ENCODE measurements at places on chromosomes 11 and 22.

GRCh38 chr11:122923302-122923701 lies 40.7 kb downstream of the JHY start:
- no peak for DNase-seq

DNA sequence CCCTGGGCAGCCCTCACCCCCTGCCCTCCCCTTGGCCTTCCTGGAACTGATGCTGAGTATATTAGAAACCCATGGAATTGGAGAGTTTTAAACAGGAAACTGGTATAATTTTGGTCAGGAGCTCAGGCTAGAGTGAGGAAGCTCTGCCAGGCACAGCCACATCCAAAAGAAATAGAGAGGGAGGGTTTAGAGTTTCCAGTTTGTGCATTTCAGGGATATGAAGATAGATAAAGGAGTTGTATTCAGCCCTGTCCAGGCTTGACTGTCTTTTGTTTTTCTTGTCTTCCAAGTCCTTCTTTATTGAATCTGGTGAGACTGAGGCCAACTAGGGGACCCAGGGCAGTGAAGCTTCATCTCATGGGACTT lies 71.8 kb downstream of the TSPAN18 start:
- no peak for DNase-seq

GRCh38 chr11:133064152-133064877 lies 468.0 kb downstream of the OPCML start:
- DNase-seq: peak; percentile 86

DNA sequence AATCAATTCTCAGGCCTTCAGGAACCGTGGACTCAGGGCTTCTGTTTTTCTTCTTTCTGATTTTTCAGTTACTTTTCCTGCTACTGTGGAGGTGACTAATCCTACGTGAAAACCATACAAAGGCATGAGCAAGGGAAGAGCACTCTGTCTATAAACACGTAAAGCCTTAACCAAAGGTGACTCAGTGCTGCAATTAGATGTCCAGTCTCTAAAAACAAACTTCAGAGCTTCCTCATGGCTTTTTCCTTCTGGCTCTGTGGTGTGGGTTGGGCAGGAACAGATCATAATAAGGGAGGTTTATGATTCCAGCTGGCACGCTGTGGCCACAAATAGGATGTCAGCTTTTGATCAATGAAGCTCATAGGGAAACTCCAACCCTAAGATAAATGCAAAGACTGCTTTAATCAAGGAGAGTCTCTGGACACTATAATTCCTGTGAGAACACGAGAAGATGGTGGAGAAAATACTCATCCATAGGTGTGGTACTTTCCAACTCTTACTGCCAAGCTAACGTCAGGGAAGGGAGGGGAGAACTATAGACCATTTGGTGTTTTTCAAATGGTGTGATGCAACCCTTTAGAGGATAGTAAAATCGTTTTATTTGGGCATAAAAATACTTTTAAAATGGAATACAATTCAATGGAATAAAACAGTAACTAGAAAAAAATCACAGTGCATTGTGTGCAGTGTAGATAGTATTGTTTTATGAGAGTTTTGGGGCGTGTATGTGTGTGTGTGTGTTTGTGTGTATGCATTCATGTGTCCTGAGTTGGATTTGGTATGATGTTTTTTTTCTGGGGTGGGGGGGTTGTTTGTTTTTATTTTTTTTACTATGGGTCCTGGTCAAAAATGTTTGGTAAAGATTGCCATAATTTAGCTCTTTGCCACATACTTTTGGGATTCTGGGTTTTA lies at the start of gene NXPE2:
Gene NXPE2 (plus strand): TSS at position 403 of the 912 bp plus-strand sequence. CDS start 49 bp downstream, at position 452.
- peak; percentile 37 for DNase-seq
